ENCODE measurements at places on chromosomes 3 and 15.

DNA sequence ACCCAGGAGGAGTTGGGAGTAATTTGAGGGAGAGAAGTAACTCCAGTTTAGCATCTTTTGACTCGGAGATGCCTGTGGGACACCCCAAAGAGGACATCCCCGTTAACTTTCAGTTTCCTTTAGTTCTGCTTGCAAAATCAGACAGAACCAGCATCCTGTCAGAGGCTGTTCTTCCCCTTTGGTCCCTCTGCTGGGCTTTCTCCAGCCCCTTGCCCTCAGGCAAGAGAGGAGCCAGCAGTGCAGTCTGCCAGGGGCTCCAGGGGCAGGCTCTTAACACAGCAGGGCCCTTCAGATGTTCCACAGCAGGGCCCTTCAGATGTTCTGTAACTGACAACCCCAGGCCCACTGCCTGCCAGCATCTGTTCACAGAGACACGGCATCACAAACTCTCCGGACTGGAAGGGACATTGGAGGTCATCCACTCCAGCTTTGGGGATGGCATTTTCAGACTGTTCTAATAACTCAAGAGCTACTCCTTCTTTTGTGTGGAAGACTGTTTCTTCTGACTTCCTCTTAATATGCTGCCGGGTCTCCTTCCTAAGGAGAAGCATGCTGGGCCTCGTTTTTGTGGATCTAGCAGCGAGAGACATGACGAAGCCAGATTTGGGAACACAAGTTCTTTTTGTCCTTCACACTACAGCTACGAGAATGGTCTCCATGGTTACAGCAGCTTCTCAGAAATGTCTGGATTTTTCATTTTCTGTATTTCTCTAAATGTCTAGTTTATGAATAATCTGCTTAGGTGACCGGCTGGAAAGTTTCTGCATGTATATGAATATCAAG lies 51.9 kb downstream of the KY start:
- no peak for DNase-seq

GRCh38 chr15:88636050-88636449 lies 2.8 kb upstream of the ISG20 start:
- DNase-seq = peak; percentile 66

GRCh38 chr15:26083896-26084295 lies 220.8 kb upstream of the ATP10A start:
- DNase-seq = no peak

GRCh38 chr3:186032321-186032720 lies 76.6 kb downstream of the ETV5 start:
- no peak for DNase-seq

DNA sequence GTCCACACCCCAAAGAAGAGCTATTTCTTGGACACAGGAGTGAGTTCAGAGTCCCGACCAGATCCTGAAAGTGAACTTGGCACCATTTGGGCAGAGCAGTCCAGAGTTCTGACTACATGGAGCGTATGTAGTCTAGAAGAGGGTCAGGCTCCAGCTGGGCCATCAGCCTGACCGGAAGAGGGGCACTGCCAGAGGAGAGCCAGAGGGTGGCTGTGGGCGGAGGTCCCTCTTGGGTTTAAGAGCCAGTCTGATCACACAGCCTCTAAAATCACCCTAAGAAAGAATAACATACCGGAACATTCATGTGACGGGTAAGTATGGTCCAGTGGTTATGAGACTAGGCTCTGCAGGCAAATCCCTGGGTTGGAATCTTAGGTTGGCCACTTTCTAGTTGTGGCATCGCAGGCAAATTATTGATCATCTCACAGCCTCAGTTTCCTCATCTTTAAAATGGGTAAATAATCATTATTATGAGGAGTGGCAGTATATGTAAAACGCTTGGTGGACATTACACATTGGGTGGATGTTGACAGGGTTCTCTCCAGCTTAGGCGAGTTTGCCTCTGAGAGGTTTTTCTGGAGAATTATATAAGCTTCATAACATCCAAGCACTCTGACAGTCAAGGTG lies 2.1 kb upstream of the RAP2B start:
- DNase-seq = no peak

DNA sequence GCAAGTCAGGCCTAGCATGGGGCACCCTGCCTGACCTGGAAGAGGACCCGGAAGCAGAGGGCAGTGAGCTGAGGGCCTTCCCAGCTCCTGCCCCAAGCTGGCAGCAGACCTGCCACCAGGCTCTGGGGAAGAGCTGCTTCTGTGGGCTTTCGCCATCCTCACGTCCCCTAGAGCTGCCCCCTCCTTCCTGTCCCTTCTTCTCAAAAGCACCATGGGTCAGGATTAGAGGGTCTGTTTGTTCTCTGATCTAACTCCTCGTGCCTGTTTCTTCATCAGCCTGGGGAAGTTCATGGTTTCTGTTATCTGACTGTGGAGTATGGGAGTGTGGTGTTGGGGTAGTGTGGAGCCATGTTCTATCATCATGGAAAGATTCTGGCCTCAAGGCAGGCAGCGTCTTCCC lies 58.4 kb upstream of the POLG start:
- DNase-seq = no peak

DNA sequence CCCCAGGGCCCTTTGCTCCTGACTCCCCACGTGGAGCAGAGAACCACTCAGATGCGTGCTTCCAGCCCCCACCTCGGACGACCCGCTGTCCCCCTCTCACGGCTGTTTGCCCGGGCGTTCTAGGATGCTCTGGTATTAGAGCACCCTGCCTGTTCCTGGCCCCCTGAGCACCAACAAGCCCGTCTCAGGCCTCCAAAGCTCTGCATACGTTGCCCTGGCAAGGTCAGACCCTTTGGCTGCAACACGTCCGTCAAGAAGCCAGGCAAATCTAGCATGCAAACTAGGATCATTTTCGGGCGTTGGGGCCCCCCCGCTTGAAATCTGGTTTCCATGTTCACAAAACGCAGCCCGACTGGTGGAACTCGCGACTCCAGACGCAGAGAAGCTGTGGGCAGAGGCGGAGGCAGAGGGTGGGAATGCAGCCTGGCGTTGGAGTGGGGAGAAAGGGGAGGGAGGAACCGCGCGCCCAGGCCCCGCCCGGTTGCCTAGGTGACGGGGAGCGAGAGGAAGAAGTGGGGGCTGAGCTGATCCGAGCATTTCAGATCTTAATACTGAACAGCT lies 86.2 kb upstream of the PIAS1 start:
- DNase-seq = no peak

DNA sequence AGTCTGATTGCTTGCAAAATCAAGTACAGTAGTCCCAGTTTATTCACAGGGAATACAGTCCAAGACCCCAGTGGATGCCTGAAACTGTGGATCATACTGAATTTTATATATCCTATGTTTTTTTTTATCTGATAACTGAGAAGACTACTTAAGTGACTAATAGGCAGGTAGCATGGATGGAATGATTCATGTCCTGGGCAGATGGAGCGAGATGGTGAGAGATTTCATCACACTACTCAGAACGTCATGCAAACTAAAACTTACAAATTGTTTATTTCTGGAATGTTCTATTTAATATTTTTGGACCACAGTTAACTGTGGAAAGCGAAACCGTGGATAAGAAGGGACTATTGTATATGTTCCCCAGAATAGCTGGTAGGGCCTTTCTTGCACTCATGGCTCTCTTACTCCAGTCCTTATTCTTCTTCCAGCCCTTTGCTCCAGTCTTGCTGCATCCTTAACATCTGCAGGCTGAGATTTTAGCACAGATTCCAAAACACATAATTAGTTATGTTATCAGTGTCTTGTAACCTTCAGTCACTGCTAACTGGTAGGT lies 290.0 kb downstream of the ADAMTSL3 start:
- no peak for DNase-seq

DNA sequence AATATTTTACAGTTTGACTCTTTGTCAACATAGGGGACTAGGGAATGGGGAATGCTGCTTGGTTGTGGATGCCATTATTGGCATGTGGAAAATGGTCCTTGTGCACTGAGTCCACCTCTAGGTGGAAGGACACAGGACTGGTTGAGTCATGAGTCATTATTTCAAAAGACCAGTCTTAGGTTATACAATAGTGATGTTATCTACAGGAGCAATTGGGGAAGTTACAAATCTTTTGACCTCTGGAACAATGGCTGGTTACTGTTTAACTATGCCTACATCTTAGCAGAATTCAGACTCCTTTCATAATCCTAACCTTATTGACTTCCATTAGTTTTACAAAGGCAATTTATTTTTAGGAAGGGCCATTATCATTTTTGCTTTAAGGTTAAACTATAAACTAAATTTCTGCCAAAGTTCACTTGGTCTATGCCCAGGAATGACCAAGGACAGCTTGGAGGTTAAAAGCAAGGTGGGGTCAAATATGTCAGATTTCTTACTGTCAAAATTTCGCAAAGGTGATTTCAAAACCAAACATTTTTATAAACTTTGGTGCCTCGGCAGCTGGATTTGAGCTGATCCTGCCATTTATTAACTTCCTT lies 11.8 kb upstream of the CCR8 start:
- DNase-seq = no peak

- DNase-seq = no peak
Measured at GRCh38 chr3:83523470-83524073, 1435.2 kb upstream of the CADM2 start.

GRCh38 chr3:163048881-163049280 lies 1552.3 kb downstream of the OTOL1 start:
- no peak for DNase-seq

DNA sequence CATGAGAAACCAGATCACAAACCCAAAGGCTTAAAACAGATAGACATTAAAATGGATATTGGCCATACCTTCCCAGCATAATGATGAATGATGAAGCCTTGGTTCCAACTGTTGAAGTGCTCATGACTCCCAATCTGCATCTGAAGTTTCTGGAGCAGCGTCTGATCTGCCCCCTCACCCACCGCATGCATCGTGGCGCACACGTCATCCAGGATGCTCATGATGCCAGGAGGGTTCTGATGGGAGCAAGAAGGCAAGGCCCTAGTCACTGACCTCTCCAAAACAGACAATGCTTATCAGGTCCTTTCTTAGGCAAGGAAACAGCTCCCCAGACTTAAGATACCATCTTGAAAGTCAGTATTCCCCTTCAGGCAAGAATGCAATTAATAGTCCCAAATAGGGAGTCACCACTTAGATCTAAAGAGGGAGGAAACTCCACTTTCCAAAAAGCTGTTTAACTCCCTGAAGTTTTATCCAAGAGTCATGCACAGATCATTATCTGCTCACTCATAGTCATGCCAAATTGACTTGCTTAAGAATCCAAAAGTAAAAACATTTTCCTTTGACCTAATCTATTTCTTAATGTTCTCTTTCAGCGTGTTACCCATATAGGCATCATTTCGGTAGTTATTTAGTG lies 2.1 kb downstream of the LDHAL6B start:
- no peak for DNase-seq

DNA sequence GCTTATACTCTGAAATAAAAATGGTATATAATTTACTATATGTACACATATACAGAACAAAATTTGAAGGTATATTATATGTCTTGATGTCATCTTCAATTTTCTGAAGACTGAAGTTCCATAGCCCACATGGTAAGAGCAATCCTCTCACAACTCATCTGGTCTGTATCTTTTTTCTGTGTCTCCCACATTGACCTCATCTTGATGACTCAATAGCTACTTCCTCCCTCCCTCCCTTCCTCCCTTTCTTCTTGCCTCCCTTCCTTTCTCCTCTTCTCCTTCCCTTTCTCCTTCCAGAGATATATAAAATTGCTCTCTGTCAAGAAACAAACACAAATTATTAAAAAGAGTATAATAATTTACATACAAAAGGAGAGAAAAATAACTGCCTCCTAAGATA lies 268.5 kb downstream of the SQOR start:
- no peak for DNase-seq

- no peak for DNase-seq
Measured at GRCh38 chr3:31255007-31255581, 277.6 kb upstream of the STT3B start.

GRCh38 chr3:10389995-10390394 lies 69.1 kb upstream of the SEC13 start:
- no peak for DNase-seq

- no peak for DNase-seq
Measured at GRCh38 chr3:16550305-16550675, 36.8 kb upstream of the RFTN1 start.

- no peak for DNase-seq
Measured at GRCh38 chr3:39109086-39109485, 1.6 kb downstream of the TTC21A start.

Data from effector memory CD8-positive, alpha-beta T cell (primary cell).